ENCODE measurements at places on chromosomes 7 and 10. TPM values are rescaled to one million over a fixed set of nuclear protein-coding genes. Genes with fewer than 3 reads are reported as not detected.

The PNLIPRP1 gene
- not detected for total RNA-seq

GRCh38 chr7:101161692-101162471, 3.5 kb downstream of the VGF start:
- DNase-seq: no peak
- H3K4me3 ChIP-seq: no peak overlapping the region
- H3K27ac ChIP-seq: peak overlapping the region; percentile 63

- no peak overlapping the region for H3K4me3 ChIP-seq
- H3K27me3 ChIP-seq: no peaks in the 10 kb centered on the region
- H3K27ac ChIP-seq: no peak overlapping the region
- no peak for DNase-seq
Observed at GRCh38 chr7:38558761-38559345, 72.3 kb downstream of the AMPH start.

The PROSER2 gene
- total RNA-seq: 13.3 TPM

- no peaks in the 10 kb centered on the region for H3K4me1 ChIP-seq
- DNase-seq: no peak
- no peaks in the 10 kb centered on the region for H3K27me3 ChIP-seq
- H3K36me3 ChIP-seq: no peaks in the 10 kb centered on the region
- no peak overlapping the region for H3K27ac ChIP-seq
Observed at GRCh38 chr7:128236924-128237586, 4.0 kb upstream of the LEP start.

GRCh38 chr10:95728526-95728925, 27.4 kb upstream of the ENTPD1 start:
- H3K27ac ChIP-seq: no peak overlapping the region
- H3K27me3 ChIP-seq: peaks cover 4% of the 10 kb centered on the region
- no peak for DNase-seq
- no peaks in the 10 kb centered on the region for H3K4me1 ChIP-seq
- no peaks in the 10 kb centered on the region for H3K36me3 ChIP-seq

GRCh38 chr7:44750424-44750823, 1.8 kb downstream of the ZMIZ2 start:
- H3K4me3 ChIP-seq: no peak overlapping the region
- H3K4me1 ChIP-seq: peaks cover 12% of the 10 kb centered on the region
- no peaks in the 10 kb centered on the region for H3K27me3 ChIP-seq

The LRIT1 gene
- total RNA-seq: not detected

DNA sequence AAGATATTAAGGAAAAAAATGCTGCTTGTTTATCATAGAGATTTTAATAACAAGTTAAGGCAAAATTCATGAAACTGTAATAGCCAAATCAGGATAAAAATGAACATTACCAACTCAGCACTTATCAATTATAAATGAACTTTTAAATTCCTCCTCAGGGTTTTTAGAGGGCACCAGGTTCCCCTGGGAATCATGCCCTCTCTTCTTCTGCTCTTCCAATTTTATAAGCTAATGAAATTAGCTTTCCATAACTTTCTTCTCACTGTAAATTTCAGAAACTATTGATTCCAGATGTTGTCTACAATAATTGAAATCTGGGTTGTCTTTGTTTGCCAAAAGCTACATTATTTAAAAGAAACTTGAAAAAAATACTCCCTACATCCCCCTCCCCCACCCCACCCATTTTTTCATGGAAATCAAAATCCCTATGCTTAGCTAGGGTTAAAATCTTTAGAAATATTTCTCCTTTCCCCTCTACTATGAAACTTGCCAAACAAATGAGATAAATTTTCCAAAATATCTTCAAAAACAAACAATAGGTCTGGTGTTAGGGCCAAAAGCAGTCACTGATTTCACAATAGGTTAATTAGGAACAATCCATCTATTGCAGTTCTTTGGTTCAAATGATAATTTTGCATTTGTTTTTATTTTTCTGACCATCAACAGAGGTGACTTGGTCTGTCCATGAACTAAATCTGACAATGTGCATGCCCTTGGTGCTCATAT, 187.7 kb downstream of the DOCK4 start:
- peaks cover 12% of the 10 kb centered on the region for H3K4me1 ChIP-seq
- no peak for DNase-seq
- no peaks in the 10 kb centered on the region for H3K36me3 ChIP-seq

GRCh38 chr10:114655671-114656070, 2.4 kb downstream of the ABLIM1 start:
- no peaks in the 10 kb centered on the region for H3K27me3 ChIP-seq
- no peaks in the 10 kb centered on the region for H3K36me3 ChIP-seq
- peak overlapping the region; percentile 31 for H3K27ac ChIP-seq
- peaks cover 28% of the 10 kb centered on the region for H3K4me1 ChIP-seq

DNA sequence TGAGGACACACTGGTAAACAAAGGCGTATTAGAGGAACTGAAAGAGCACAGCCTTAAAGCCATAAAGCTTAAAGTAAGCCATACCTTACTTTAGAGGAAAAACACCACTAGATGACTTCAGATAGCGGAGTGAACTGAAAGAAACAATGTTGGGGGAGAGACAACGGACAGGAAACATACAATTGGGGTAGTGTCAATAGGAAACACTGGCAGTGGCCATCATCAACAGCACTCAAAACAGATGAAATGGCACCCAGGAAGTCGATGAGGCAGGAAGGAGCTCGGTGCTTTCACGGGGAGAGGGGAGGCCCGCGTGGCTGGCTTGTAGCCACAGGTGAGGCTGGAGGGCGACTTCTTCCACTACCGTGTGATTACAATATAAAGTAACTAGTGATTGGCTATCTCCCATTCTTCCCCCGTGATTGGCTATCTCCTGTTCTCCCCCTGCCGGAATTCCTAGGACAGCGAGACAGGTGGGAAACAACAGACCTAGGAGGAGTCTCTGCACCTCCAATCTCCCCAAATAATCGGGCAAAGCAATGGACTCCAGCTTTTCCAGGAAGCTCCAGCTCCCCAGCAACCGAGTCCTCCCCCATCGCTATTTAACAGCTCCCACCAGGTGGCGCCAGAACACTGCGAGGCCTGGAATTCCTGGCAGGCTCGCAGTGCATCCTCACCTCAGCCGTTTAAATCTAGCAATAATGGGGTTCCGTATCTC, 2.4 kb upstream of the TAS2R38 start:
- H3K4me1 ChIP-seq: no peaks in the 10 kb centered on the region
- peak; percentile 88 for DNase-seq
- H3K36me3 ChIP-seq: no peaks in the 10 kb centered on the region
- no peaks in the 10 kb centered on the region for H3K27me3 ChIP-seq
- H3K4me3 ChIP-seq: peak overlapping the region; percentile 31

GRCh38 chr7:162632-163297, 29.6 kb upstream of the FAM20C start:
- no peaks in the 10 kb centered on the region for H3K36me3 ChIP-seq
- no peak overlapping the region for H3K4me3 ChIP-seq
- no peak for DNase-seq
- no peak overlapping the region for H3K27ac ChIP-seq
- H3K27me3 ChIP-seq: no peaks in the 10 kb centered on the region
- H3K4me1 ChIP-seq: peaks cover 34% of the 10 kb centered on the region

- H3K27ac ChIP-seq: no peak overlapping the region
- H3K27me3 ChIP-seq: no peaks in the 10 kb centered on the region
- no peaks in the 10 kb centered on the region for H3K36me3 ChIP-seq
- no peak for DNase-seq
Observed at GRCh38 chr10:69624245-69624786, 5.7 kb upstream of the FAM241B start.

GRCh38 chr7:138924501-138925225, 56.5 kb downstream of the KIAA1549 start:
- H3K4me3 ChIP-seq: no peak overlapping the region
- no peaks in the 10 kb centered on the region for H3K27me3 ChIP-seq
- no peak overlapping the region for H3K27ac ChIP-seq
- H3K36me3 ChIP-seq: no peaks in the 10 kb centered on the region

GRCh38 chr10:10869592-10869991, 148.1 kb upstream of the CELF2 start:
- DNase-seq: no peak
- H3K4me3 ChIP-seq: no peak overlapping the region
- H3K27me3 ChIP-seq: no peaks in the 10 kb centered on the region
- H3K4me1 ChIP-seq: peaks cover 9% of the 10 kb centered on the region

DNA sequence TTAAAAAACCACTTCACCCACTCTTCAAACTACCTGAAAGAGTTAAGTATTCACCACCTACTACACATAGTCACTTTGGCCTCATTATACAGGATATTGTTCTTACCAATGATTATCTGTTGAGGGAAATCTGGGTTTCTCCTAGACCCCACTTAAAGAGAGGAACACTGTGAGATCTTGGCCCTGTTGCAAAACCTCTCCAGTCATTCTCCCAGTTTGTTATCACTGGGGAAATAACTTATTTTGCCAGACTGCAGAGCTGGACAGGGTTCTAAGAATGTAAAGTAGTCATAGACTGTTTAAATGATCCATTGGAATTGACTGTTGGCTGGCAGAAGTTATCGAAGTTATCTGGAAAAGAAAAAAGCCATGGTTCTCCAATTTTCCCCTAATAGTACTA, 143.8 kb downstream of the HGF start:
- H3K27ac ChIP-seq: no peak overlapping the region
- H3K4me3 ChIP-seq: no peak overlapping the region
- no peaks in the 10 kb centered on the region for H3K27me3 ChIP-seq
- no peaks in the 10 kb centered on the region for H3K36me3 ChIP-seq
- peaks cover 7% of the 10 kb centered on the region for H3K4me1 ChIP-seq
- DNase-seq: no peak

The SEPTIN14 gene
- total RNA-seq: not detected

DNA sequence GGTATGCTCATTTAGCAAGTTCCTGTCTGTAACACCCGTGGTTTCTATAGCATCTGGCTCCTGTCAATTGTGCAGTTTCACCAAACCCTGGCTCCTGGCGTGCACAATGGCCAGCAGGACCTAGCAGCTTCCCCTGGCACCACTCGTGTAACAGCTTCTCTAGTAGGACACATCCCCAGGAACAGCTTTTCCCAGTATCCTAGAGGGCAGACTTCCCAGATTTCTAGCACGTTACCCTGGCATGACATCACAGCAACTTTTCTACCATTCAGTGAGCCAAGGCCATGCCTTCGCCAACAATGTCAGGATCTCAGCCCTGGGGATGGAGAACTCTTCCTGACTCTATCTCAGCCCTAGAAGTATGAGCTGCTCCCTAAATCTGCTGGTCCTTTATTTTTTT, 6.5 kb downstream of the YME1L1 start:
- no peaks in the 10 kb centered on the region for H3K36me3 ChIP-seq
- DNase-seq: no peak
- H3K27me3 ChIP-seq: no peaks in the 10 kb centered on the region
- peaks cover 13% of the 10 kb centered on the region for H3K4me1 ChIP-seq
- H3K4me3 ChIP-seq: no peak overlapping the region

The SUN3 gene
- total RNA-seq: not detected

The TEX36 gene
- total RNA-seq: not detected

All from hepatocyte (in vitro differentiated cells).